ENCODE measurements at places on chromosomes 4 and X.

DNA sequence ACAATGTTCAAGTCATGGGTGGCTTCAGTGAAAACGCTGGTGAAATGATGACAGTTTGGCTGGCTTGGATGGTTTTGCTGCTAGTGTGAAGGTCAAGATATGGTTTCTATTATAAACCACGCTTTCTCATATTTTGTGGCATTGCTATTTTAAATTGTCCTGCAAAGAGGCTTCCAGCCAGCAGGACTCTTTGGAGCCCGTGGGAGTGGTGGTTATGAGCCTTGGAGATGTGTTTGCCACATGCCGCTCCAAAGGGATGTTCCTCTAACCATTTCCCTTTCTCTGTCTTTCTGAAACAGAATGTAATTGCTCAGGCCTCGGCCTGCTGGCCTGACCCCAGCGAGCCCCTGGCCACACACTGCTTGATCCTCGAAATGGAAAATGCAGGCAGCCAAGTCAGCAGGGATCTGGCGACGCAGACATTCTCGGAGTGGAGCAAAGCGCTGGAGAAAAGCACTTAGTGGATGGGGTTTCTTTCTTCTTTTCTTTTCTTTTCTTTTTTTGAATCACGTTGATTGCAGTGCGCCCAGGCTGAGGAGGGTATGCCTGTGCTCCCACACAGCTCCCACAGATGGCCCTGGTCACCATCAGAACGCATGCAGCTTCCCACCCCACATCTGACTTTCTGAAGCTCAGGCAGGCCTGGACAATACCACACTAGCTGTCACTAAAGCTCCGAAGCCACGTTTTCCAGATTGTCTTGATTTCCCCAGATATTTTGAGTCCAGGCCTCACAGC lies 114.0 kb downstream of the ENPP6 start:
- DNase-seq = no peak

DNA sequence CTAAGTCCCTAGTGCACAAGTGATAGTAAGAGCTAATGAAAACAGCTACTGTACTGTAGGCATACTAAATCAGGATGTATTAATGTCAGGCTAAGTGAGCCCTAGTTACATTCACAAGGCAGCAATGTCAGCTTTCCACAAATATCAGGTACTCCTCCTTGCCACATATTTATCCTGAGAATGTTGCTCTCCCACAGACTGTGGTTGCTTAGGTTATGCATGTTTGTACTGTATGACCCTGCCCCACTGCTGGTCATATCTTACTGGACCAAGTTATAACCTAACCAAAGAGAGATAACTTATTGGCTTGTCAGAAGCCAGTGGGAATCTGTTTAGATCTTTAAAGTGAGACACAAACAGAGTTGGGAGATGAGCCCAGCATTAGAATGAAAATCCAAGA lies 241.0 kb downstream of the SLC39A8 start:
- no peak for DNase-seq

GRCh38 chrX:126847143-126847542 lies 27.6 kb downstream of the PRR32 start:
- no peak for DNase-seq

GRCh38 chr4:47926667-47927258 lies 12.4 kb upstream of the NFXL1 start:
- peak; percentile 8 for DNase-seq

DNA sequence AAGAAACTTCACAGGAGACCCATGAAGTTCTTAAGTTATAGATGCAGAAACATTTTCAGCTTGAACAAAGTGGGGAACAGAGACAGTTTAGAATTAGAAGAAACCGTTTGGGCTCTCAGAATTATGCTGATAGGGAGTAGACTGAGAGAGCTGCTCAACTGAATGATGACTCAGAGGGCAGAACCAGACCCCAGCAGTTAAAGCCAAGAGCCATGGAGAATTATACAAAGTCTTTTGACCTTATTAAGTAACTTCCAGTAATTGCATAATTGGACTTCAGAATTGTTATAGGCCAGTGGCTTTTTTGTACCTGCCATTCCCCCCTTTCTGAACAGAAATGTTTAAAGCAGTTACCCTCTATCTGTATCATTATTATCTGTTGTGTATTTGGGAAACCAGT lies 642.1 kb downstream of the CCSER1 start:
- no peak for DNase-seq

DNA sequence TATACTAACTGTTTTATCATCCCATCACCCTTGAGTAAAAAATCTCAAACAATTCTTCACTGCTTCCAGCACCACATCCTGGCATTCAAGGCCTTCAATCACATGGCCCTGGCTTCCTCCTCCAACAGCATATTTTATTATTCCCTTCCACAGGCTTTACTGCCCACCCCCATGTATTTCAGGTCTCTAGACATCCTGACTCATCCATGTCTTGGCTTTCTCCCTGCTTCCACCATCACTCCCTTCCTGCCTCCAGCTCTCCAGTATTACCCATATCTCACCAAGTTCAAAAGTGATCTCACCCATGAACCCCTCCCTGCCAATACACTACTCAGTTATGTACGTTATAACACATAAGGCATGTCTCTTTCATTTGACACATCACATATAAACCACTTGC lies 34.7 kb upstream of the PLAC1 start:
- DNase-seq = no peak

DNA sequence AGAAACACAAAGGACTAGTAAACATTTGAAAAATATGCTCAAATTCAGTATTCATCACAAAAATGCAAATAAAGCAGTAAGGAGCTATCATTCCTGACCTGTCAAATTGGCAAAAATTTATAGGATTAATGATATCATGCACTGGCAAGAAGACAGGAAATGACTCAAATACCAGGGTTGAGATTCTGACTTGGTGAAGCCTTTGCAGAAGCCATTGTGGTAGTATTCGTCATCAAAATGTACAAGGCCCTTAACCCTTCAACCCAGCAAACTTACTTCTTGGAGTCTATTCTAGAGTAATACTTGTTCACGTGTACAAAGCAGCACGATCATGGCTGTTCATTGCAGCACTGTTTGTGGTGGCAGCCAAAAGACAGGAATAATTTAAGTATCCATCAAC lies 132.4 kb downstream of the ENOX2 start:
- no peak for DNase-seq

DNA sequence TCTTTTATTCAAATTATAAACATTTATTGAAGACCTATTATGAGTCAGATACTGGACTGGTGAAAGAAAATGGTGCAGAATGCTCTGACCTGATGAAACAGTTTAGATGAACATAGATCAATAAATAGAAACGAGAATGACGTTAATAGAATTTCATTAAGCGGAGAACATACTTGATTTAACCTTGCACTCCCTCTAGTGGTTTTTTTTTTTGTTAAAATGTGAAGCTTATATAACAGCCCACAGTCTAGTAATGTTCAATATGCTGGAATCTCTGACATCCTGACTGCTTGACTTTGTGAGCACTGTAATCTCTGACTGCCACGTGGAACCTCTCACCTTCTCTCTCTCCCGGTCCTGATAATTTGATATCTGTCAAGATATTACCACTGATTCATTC lies 32.3 kb downstream of the HDAC8 start:
- no peak for DNase-seq

DNA sequence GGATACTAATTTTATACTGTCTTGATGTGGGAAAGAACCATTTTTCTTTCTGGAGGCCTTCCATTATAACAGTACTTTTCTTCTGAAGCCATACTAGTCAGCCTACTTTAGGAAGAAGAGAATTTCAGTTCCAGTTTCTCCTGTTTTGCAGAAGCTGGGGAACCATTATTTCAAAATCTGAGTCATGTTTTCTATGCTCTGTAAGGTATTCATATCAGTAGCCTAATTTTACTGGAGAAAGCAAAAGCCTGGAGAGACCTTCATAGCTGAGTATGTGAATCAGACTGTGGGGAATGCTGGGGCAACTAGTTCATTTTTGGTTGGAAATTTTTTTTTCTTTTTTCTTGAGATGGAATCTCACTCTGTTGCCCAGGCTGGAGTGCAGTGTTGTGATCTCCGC lies 22.4 kb downstream of the AFF1 start:
- no peak for DNase-seq

DNA sequence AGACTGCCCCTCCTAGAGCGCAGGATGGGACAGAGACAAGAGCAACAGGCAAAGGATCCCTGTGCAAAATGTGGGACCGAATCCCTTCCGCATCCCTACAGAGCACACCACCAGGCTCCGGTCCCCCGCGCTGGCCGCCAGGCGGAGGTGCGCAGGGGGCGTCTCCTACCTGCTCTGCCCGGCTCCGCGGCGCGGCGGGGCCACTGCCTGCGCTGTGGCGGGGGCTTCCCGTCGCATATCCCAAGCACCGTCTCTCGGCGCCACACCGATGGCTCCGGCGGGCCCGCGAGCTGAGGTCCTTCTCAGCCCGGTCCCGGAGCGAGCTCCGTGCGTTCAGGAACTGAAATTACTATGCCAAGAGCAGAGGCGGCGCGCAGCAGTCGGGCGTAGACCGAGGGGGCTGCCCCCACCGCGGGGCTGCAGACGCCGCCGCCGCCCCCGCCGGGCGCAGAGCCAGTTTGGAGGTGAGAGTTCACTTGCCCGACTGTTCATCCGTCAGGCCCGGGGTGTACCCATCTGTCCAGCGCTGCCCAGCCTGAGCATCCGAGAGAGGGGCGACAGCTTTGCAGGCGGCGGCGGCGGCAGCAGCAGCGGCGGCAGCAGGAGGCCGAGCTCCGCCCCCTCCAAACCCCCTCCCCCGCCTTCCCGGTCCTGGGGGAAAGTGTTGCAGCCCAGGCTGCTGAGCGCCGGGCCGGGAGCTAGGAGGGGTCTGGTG lies at the start of gene GPRIN3:
Gene GPRIN3 (minus strand): TSS at position 355 of the 715 bp plus-strand sequence. CDS start 57,690 bp downstream, outside the sequence.
- DNase-seq = peak; percentile 48

GRCh38 chrX:25025615-25026014 lies 9.8 kb upstream of the ARX start:
- DNase-seq = no peak

- DNase-seq = no peak
These were observed 46.3 kb downstream of the TEX13B start for GRCh38 chrX:107935664-107936433.

GRCh38 chrX:93538575-93538974 lies 134.8 kb downstream of the NAP1L3 start:
- no peak for DNase-seq

DNA sequence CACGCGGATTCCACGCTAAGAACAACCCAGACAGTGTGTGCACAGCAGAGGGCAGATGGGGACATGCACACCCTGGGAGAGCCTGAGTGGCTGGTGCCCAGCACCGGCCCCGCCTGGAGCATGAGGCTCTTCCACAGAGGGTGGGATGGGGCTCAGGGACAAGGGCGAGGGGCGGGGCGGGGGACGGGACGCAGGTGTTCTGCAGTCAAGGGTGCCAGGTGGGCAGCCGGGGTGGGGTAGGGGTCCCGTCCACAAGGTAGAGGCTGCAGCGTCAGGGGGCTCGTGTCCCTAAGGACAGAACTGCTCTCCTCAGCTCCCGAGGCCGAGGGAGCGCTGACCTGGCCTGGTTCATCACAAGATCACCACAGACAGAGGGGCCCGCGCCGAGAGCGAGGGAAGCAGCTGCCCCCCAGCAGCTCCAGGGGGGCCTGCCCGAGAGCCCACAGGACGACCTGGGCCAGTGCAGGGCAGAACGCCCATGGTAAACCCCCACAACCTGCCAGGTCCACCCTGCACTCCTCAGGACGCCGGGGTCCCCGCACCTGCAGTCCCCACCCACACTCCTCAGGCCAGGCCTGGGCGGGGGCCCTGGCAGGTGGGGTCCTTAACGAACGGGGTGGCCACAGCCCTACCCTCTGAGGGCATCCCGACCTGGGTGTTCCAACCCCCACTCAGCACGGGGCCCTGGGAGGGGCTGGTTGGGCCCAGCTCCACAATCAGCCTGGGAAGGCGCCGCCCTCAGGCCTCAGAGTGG lies 26.7 kb downstream of the CTBP1 start:
- no peak for DNase-seq

- no peak for DNase-seq
These were observed 124.5 kb upstream of the PLAC1 start for GRCh38 chrX:134782796-134783195.

- no peak for DNase-seq
These were observed at the start of gene SRPK3 for GRCh38 chrX:153780678-153781427. TSS of gene SRPK3 (plus strand) at chrX:153781041. CDS start at chrX:153781087, 46 bp downstream.

DNA sequence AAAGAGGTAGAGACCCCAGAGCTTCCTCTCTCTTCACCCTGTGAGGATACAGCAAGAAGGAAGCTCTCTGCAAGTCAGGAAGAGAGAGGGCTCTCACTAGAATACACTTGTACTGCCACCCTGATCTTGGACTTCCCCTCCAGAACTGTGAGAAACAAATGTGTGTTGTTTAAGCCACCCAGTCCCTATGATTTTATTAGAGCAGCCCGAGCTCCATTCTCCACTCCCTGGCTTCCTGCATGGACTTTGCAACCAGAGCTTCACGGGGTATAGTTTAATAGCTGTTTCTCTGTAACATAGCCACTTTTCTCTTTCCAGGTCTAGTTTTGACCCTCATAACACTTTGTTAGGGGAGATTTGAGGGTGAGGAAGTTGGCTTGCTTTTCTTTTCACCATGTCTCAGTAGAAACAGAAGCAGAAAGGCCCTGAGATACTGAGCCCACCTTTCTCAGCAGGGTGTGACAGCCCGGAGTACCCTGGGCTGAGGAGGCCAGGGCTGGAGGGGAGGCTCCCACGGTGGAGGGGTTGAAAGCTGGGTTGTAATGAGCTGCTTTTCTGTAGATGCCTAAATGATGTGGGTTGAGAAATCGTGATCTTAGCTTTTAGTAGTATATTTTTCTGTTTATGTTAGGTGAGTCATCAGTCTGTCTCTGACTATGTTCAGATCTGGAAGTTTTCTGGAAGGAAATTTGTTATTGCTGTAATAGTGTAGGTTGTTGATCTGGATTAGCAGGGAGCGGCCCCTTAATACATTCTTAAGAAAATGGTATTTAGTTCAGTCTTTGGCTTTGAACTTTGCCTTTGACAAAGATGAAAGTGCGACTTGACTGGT lies 118.6 kb downstream of the PTTG2 start:
- no peak for DNase-seq

GRCh38 chr4:124334119-124334518 lies 378.4 kb downstream of the ANKRD50 start:
- DNase-seq = no peak

GRCh38 chr4:17578482-17578891 lies 1.5 kb downstream of the LAP3 start:
- DNase-seq = no peak

- no peak for DNase-seq
These were observed 219.3 kb downstream of the TRAM1L1 start for GRCh38 chr4:116866106-116866505.

- DNase-seq = no peak
These were observed 304.2 kb downstream of the TENM3 start for GRCh38 chr4:182547435-182547834.

- no peak for DNase-seq
These were observed 32.9 kb downstream of the MAGED4 start for GRCh38 chrX:52217494-52218160.

Data from activated CD8-positive, alpha-beta memory T cell treated with anti-CD3 and anti-CD28 coated beads for 4 hours (primary cell).